Heart right ventricle (tissue), 16 donors: ENCODE measurements at places on chromosomes 16 and 17. TPM values are rescaled to one million over a fixed set of nuclear protein-coding genes. Genes with fewer than 3 reads are reported as not detected.

Gene TP53TG3B
- not detected for polyA plus RNA-seq

Gene CRAMP1
- polyA plus RNA-seq = 10.0 TPM

Gene SEZ6L2
- 0.61 TPM for polyA plus RNA-seq

Gene FBXW10B
- polyA plus RNA-seq = 2.2 TPM

Gene DNAH2
- under 0.01 TPM for polyA plus RNA-seq

Gene KRT32
- 0.22 TPM for polyA plus RNA-seq

Gene SERPINF2
- polyA plus RNA-seq = 2.0 TPM

Gene LPCAT2
- 8.1 TPM for polyA plus RNA-seq

Gene COASY
- 50.8 TPM for polyA plus RNA-seq

Gene RASD1
- 26.3 TPM for polyA plus RNA-seq

Gene LRRC36
- polyA plus RNA-seq = 0.88 TPM

Gene EFCAB5
- 0.06 TPM for polyA plus RNA-seq

Gene NETO2
- polyA plus RNA-seq = 1.4 TPM

Gene RHBDL1
- 0.90 TPM for polyA plus RNA-seq

Gene CMTM3
- 12.0 TPM for polyA plus RNA-seq

Gene CD300LB
- 0.25 TPM for polyA plus RNA-seq

Gene SPNS2
- 27.7 TPM for polyA plus RNA-seq

Gene TMEM98
- polyA plus RNA-seq = 19.5 TPM

Gene C16orf96
- 0.01 TPM for polyA plus RNA-seq

Gene DDX42
- 56.4 TPM for polyA plus RNA-seq

Gene UBE2I
- polyA plus RNA-seq = 63.1 TPM

Gene KRTAP2-3
- not detected for polyA plus RNA-seq

Gene HOXB4
- polyA plus RNA-seq = 1.4 TPM

Gene GP1BA
- 0.04 TPM for polyA plus RNA-seq

Gene C16orf90
- polyA plus RNA-seq = not detected

Gene SPATA22
- 0.09 TPM for polyA plus RNA-seq

Gene ANKFN1
- 0.01 TPM for polyA plus RNA-seq

Gene GCSH
- 26.8 TPM for polyA plus RNA-seq

Gene TRPV3
- 2.8 TPM for polyA plus RNA-seq

Gene ANKRD40CL
- polyA plus RNA-seq = not detected

Gene TNS4
- not detected for polyA plus RNA-seq

Gene PRR29
- polyA plus RNA-seq = 0.66 TPM

Gene SLC38A8
- 30.8 TPM for polyA plus RNA-seq

Gene WNT3
- 0.66 TPM for polyA plus RNA-seq

Gene RSAD1
- polyA plus RNA-seq = 31.8 TPM

Gene PRAC1
- polyA plus RNA-seq = not detected

Gene MYH13
- not detected for polyA plus RNA-seq

Gene CCL1
- polyA plus RNA-seq = not detected

Gene STXBP4
- 0.77 TPM for polyA plus RNA-seq

Gene HS3ST3B1
- 1.8 TPM for polyA plus RNA-seq

Gene PLA2G10
- 0.03 TPM for polyA plus RNA-seq

Gene TBC1D3K
- polyA plus RNA-seq = not detected

Gene PARD6A
- 2.7 TPM for polyA plus RNA-seq

Gene C1QTNF8
- polyA plus RNA-seq = not detected

Gene VASN
- polyA plus RNA-seq = 7.7 TPM

Gene SLFN14
- polyA plus RNA-seq = not detected

Gene SNX20
- 0.59 TPM for polyA plus RNA-seq

Gene OR1F1
- polyA plus RNA-seq = not detected

Gene CMTM2
- polyA plus RNA-seq = not detected

Gene ETV4
- 2.8 TPM for polyA plus RNA-seq

Gene IGF2BP1
- 0.01 TPM for polyA plus RNA-seq

Gene TBC1D3D
- 0.15 TPM for polyA plus RNA-seq

Gene ZNF629
- 15.4 TPM for polyA plus RNA-seq

Gene NMT1
- 68.5 TPM for polyA plus RNA-seq

Gene MMP2
- 36.1 TPM for polyA plus RNA-seq
